Lower leg skin (tissue), 4 donors: ENCODE measurements at places on chromosomes 5 and 9.

DNA sequence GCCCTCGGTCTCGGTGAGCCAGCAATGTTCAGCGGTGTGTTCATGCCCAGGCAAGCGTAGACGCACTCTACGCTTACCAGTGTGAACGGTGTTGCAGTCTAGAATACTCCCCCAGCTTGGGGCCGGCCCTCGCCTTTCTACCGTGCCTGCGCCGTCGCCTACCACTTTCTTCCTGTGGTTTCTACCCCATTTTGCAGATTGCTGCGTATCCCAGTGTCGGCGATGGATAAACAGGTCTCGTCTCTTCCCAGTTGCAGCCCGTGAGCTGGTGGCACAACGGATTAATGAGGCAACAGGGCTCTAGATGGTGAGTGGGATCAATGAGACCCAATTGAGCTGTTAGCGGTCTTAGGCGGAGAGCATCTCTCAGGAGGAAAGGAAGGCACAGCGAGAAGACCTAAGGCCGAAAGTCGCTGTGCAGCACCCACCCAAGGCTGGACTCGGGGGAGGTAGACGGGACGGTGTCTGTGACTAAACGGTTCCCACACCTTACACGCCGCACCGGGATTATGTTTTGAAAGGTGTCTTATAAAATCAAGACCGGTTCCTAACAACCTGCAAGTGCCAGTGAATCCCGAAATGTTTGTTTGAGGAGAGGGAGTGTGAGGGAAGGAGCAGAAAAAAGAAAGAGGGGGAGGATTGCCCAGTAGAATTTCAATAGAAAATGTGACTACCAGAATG, 5.8 kb downstream of the OTP start:
- DNase-seq, result no peak

- no peak for DNase-seq
These were observed 6.5 kb downstream of the RIC1 start for GRCh38 chr9:5635390-5635789.

GRCh38 chr5:140165101-140165922, 9.7 kb upstream of the CYSTM1 start:
- DNase-seq, result peak; percentile 57

DNA sequence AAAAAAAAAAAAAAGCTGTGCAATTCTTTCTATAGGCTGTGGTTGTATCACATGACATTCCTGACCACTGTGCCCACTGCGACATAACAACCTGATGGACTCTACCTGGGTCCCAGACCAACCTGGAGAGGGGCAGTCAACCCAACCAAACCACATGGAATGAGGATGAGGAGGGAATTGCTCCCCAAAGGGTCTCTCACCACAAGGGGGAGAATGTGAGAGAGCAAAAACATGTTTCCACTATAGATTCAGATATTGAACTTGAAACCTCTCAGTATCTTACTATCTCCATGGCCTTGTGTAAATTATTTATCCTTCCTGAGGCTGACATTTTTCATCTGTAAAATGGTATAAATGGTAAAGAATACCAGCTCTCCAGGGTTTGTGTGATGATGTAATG, 66.9 kb upstream of the SV2C start:
- DNase-seq, result no peak

DNA sequence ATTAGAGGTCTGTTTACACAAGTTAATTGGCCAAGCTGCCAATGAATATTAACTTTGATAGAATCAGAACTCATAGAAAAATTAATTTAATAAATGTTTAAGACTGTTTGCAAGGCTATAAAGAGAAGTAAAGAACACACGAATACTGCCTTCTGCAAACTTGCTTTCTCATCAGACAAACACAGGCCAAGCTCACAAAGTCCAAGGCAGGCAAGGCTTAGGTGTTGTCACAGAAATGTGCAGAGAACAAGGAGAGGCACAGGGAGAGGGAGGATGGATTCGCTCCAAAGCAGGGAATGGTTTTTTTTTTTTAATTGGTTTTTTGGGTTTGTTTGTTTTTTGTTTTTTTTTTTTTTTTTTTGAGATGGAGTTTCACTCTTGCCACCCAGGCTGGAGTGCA, 43.4 kb downstream of the RETREG1 start:
- no peak for DNase-seq

DNA sequence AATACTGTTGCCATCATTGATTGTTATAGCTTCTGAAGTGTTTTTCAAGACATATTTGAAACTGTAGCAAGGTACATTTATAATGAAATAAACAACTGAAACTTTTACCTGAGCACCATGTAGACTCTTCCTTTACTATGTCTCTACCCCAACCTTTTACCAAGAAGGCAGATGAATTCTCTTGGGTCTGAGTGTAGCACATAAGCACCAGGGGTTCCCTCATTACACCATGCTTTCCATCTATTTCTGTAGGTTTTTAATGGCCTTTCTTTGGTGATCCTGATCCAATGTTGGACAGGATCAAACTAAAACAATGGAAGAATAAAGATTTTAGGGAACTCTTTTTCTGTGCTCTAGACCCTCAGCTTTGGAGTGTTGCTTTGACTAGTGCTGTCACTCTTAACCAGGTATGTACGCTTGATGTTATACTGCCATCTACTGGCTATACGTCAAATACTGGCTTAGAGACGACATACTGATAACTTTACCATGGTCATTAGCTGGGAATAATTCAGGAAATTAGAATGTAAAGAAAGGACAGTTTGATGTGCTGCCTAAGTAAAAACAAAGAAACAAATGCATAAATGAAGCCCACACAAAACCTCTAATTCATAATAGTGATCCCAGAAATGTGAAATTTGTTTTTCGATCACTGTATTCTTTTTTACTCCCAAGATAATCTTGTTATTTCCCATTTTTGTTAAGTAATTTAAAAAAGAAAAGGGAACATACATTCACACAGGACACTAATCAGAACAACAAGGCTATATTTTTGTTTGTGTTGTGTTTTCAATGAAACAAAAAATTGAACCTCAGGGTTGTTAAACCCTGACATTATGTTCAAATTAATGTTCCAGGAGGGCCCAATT, 30.7 kb downstream of the IFNW1 start:
- DNase-seq, result no peak

GRCh38 chr5:111976705-111977435, 219.9 kb upstream of the NREP start:
- DNase-seq, result no peak

- DNase-seq, result no peak
These were observed 6.2 kb upstream of the CD180 start for GRCh38 chr5:67202828-67203227.

- DNase-seq, result no peak
These were observed 27.2 kb downstream of the CSF2 start for GRCh38 chr5:132100672-132101261.

GRCh38 chr5:172837640-172838039, 3.6 kb downstream of the ERGIC1 start:
- DNase-seq, result no peak

DNA sequence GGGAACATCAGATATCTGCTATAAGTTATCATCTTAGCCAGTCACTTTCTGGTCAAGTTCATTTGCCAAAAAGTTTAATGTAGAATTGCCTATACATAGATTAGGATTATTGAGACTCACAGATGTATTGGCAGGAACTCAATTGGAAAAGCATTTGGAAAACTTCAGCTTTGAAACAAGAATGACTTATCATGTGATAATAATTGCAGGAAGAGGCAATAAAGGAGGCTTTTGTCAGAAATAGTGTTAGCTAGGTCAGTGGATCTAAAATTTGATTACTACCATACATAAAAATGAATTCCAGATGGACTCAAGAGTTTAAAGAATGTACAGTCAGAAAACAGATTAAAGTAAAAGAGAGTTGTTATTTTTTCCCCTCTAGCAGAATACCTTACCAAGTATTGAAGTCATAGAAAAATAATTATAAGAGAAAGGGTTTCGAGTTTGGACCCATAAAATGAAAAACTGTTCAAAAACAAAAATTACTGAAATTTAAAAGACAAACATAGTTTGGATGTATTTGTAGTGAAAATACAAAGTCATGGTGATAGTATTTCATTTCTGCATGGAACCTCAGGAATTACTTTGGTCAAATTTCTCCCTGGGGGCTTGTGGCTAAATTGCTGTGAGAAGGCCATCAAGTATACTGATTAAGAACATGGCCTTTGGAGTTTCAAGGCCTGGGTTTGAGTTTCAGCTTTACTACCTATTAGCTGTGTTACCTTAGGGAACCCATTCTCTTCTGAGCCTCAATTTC, 159.9 kb downstream of the TMEM38B start:
- no peak for DNase-seq

DNA sequence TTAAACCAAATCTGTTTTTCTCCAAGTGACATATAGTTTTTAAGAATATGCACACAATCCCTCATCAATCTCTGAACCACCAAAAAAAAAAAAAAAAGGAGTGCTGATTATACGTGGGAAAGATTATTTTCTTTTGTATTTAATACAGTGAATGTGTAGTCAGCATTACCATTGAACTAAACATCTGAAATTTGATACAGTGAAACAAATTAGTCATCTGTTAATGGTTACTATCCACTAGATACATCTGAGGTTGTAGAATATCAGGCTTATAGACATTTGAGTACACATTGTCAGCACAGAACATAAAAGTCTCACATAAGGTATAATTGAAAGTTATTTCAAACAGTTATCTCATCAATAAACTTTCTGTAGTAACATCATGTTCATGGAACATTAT, 87.0 kb downstream of the SLF1 start:
- DNase-seq, result no peak

- no peak for DNase-seq
These were observed 288.4 kb upstream of the COX7C start for GRCh38 chr5:86329318-86329717.

GRCh38 chr9:23658376-23659258, 167.4 kb downstream of the ELAVL2 start:
- DNase-seq, result no peak
